GM12892 (cell line): ENCODE measurements at places on chromosomes 13 and 19.

GRCh38 chr13:44425815-44426078 is 52.1 kb downstream of the SERP2 start:
- no peak for DNase-seq

DNA sequence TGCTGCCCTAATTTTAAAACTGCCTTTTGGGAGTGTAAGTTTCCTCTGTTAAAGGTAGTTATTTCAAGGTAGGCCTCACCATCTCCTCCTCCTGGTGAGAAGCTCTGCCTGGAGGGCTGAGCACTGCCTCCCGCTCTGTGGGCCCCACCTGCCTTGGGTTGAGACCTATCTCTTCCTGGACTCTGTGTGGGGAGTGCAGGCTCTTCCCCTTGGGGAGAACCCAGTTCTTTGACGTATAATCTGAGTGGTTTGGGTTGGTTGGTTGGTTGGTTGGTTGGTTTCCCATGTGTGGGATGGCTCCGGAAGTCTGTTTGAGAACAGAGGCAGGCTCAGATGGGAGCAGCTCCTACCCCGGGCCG is 39.1 kb downstream of the ACTN4 start:
- DNase-seq, result no peak

DNA sequence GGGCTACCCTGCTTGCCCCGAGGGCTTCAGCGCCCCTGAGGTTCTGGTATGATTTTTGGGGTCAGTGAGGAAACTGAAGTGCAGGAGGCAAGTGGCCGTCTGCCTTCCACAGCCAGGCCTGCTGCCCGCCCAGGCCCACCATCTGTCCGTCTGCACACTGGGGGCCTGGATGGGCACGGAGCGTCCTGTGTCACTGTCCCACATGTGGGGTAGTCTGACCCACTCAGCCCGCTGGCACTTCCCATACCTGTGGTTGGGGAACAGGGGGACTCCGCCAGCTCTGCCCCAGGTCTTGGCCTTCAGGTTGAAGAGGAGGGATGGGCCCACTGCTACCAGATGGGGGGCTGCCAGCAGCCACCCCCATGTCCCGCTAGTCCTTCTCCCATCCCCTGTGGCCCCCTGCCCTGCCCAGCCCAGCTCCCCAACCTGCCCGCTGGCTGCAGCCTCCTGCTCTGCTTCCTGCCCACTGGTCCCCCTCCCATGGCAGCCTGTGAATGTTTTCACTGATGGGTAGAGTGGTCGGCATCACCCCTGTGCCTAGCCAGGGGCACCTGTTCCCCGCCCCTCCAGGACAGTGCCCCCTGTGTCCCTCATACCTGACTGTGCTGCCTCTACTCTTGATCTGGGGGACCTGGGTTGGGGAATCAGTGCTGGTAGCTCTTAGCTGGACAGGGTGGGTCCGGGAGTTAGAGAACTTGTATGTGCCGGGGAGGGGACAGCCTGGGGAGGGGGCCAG is 9.5 kb downstream of the PIAS4 start:
- DNase-seq, result no peak

- DNase-seq, result no peak
Measured at GRCh38 chr13:74555276-74555625, 421.0 kb upstream of the KLF12 start.

- no peak for DNase-seq
Measured at GRCh38 chr19:53771144-53771543, 53.0 kb downstream of the NLRP12 start.

DNA sequence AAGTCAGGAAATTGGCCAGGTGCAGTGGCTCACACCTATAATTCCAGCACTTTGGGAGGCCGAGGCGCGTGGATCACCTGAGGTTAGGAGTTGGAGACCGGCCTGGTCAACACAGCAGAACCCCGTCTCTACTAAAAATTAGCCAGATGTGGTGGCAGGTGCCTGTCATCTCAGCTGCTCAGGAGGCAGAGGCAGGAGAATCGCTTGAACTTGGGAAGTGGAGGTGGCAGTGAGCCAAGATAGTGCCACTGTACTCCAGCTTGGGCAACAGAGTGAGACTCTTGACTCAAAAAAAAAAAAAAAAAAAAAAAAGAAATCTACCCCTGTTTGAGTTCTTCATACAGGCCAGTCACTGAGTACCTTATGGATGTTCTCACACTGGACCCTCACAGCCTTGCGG is 42.0 kb downstream of the SLC15A1 start:
- no peak for DNase-seq

DNA sequence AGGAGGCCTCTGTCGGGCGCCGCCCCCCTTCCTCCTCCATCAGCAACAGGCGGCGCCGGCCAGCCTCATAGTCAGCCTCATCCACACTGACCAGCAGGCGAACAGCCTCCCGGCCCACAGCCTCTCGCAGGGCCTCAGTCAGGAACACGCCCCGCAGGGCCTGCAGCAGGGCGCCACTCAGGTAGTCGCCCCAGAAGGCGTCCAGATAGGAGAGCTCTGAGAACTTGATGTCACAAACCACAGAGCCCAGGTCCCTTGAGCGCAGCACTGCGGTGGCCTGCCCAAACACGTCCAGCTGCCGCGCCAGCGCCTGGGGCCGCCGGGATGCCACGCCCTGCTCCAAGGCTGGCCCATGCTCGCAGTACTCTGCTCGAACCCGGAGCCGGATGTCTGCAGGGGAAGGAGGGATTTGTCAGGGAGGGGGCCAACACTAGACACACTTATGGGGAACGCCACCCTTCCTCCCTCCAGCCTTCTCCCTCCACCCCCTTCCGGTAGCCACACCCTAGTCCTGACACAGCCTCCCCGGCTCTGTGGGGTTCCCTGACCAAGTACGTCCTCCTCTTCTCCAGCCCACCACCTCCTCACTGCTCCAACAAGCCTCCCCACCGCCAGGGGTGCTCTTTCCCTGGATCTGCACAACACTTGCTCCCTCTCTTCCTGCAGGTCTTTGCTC is 17.9 kb downstream of the DEDD2 start:
- DNase-seq, result peak; percentile 81
